Suppressor macrophage (primary cell): ENCODE measurements at places on chromosomes 4 and X.

- no peak for DNase-seq
Measured at GRCh38 chr4:156223985-156224384, 270.3 kb upstream of the CTSO start.

DNA sequence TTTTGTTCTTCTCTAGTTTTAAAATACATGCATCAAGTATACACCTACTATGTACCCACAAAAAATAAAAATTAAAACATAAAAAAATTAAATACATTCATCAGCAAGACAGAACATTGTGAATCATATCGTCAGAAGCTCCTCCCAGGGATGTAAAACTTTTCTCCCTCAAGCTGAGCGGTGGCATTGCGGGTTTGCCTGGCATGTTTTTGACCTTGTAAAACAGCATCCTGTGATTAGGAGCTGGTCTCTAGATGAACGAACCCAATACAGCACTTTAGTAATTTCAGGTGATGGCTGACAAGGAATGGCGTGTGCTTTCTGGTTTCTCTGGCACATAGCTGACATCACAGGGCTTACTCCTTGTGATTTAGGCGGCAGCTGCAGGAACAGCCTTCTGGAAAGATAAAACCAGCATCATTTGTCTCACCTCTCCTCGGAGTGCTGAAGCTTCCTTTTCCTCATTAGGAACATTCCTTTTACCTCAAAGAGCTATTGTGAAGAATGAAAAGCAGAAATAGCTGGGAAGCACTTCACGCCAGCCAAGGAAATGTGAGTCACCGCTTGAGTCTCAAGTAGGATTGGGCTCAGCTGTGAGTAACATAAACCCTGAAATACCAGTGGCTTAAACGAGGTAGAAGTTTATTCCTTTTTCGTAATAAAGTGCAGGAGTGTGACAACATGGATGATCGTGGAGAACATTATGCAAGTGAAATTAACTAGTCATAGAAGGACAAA is 44.3 kb downstream of the NYX start:
- DNase-seq: peak; percentile 56

DNA sequence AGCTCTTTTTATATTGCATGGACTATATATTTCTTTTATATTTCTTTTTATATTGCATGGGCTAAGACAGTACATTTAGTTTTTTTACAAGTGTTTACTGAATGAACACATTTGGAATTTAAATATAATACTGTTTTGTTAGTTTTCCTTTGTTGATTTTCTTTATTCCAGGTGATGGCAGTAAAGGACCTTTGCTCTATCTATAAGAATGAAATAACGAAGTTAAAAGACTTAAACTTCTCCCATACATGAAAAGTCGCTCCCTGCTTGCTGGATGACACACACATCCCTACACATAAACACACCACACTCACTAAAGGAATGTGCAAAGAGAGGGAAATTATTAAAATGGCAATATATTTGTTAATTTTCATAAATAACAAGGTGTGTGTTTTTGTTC is 102.5 kb upstream of the ANXA10 start:
- no peak for DNase-seq

- DNase-seq: no peak
Measured at GRCh38 chr4:139553751-139554641, 2.0 kb downstream of the SETD7 start.

- no peak for DNase-seq
Measured at GRCh38 chrX:20159797-20160385, 18.3 kb upstream of the EIF1AX start.

GRCh38 chrX:139692908-139693307 is 15.1 kb downstream of the MCF2 start:
- DNase-seq: no peak

DNA sequence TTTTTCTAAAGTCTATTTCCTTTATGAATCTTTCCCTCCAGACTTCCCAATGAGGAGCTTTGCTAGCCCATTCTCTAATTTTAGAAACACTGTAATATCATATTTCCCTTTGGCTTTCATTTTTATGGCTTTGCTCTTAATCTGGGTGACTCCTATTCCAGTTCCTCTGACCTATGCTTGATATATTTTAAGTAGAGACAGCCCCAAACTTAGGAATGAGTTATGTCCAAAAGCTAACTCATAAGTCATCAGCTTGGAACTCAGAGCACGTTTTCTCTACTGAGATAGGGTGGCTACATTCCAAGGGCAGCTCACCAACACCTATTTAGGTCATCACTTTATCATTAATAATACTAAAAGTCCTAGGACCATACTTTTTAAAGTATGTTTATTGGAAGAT is 77.8 kb downstream of the OR13H1 start:
- DNase-seq: no peak

DNA sequence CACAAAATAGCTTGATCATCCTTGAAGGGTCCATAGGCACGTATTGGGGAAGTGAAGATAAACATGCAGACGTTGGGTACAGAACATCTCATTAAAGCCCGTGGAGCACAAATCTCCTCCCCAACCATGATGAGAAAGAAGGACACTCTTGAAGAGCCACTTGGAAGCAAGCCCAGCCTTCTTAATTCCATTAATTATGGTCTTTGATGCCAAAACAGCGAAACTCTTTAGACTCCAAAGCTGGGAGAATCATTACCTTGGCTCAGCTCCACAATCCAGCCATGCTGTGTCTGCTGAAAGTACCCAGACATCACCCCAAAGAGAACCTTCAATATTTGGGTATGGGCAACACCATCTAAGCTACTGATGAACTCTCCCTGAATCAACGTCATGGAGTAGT is 169.0 kb upstream of the MBNL3 start:
- DNase-seq: no peak

DNA sequence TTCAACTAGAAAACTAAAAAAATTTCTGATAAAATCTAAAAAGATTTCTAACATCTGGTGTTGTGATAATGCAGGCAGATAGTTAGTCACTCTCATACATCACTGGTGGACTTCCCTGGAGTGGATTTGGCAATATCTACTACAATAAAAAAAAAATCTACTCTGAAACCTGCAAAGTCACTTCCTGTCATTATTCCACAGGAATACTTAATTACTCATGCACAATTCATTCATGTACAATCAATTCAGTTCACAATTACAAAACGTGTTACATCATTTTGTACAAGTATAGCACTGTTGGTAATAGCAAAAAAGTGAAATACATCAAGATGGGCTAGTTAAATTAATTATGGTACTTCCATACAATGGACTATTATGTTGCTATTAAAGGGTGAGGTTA is 16.5 kb upstream of the RHOH start:
- peak; percentile 74 for DNase-seq

DNA sequence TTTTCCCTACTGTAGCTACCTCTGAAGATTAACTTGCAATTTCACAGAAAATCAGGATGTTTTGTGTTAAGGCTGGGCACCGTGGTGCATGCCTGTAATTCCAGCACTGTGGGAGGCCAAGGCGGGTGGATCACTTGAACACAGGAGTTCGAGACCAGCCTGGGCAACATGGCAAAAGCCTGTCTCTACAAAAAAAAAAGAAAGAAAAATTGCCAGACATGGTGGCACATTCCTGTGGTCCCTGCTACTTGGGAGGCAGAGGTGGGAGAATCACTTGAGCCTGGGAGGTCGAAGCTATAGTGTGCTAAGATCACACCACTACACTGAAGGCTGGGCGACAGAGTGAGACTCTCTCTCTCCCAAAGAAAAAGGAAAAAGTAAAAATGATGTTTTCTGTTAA is 27.4 kb downstream of the APELA start:
- no peak for DNase-seq

DNA sequence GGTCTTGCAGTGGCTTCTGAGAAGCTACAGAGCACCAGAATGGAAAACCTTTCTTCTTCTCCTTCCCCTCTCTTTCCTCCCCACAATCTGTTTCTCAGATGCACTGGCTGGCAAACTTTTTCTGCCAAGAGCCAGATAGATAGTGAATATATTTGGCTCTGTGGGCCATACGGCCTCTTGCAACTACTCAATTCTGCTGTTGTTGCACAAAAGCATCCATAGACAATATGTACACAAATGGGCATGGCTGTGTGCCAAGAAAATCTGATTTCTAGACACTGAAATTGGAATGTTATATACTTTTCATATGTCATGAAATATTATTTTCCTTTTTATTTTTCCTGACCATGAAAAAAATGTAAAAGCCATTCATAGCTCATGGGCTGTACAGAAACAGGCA is 3.1 kb downstream of the PHEX start:
- no peak for DNase-seq

DNA sequence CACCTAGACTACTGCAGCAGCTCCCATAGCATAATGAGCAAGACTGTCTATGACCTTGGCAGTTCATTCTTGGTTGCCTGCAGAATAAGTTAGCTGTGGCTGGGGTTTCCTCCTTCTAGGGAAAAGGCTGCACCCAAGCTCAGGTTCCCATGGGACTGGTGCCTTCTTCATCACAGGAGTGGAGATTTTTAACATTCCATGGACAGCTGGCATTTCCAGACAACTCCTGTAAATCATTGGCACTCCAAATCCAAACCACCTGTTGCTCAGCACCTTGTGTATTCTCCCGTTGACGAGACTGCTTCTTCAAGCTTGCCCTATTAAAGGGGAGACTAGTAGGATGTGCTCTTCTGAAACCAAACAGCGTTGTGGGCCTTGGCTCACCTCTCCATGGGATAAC is 7.8 kb upstream of the NUP54 start:
- DNase-seq: no peak

- DNase-seq: no peak
Measured at GRCh38 chr4:142406499-142406835, 439.6 kb downstream of the INPP4B start.

- no peak for DNase-seq
Measured at GRCh38 chrX:9062641-9063040, 28.7 kb upstream of the FAM9B start.

GRCh38 chr4:8155660-8156421 is 2.8 kb downstream of the ABLIM2 start:
- DNase-seq: no peak

GRCh38 chr4:76208005-76208765 is 5.4 kb downstream of the SCARB2 start:
- DNase-seq: peak; percentile 92

GRCh38 chr4:20589436-20589835 is 110.8 kb upstream of the PACRGL start:
- DNase-seq: no peak

GRCh38 chr4:917466-917865 is 14.7 kb downstream of the GAK start:
- DNase-seq: no peak

DNA sequence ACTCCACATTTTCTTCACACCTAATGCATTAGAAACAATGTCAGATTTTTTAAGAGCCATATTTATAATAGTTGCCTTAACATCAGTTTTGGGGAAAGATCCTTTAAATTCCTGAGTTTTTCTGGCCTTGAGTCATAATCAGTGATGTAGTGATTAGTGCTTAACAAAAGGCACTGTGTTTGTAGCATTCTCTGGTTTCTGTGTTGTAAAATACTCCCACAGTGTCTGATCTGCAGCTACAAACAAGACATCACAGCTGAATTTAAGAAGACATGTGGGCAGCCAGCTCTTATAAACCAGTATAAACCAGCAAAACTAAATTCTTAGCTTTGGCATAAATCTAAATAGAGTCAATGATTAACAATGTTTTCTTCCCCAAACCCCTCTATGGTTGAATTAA is 233.8 kb downstream of the FSTL5 start:
- no peak for DNase-seq

GRCh38 chr4:4457803-4458553 is 71.1 kb downstream of the NSG1 start:
- DNase-seq: no peak

- no peak for DNase-seq
Measured at GRCh38 chr4:74112399-74113105, 13.6 kb upstream of the CXCL2 start.

DNA sequence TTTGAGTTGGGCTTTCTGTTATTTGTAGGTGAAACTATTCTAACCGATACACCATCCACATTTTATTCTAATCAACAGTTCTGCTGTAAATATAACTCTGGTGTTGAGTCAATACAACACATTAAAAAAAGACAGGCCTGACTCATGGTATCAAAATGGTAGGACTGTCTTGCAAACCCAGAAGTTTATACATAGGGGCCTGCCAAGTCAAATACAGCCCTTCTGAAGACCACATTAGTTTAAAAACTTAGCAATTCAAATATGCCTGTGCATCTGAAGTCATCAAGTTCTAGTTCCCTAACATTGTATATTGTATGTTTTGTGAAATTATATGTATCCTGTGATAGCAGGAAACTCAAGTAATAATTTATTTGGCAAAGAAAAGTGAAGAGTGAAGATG is 24.4 kb upstream of the PDE5A start:
- no peak for DNase-seq

- DNase-seq: peak; percentile 56
Measured at GRCh38 chr4:168440442-168441264, 39.6 kb downstream of the DDX60L start.

GRCh38 chr4:109969919-109970318 is 57.2 kb downstream of the EGF start:
- DNase-seq: peak; percentile 59

- DNase-seq: no peak
Measured at GRCh38 chrX:80174925-80175574, 160.5 kb downstream of the TBX22 start.

DNA sequence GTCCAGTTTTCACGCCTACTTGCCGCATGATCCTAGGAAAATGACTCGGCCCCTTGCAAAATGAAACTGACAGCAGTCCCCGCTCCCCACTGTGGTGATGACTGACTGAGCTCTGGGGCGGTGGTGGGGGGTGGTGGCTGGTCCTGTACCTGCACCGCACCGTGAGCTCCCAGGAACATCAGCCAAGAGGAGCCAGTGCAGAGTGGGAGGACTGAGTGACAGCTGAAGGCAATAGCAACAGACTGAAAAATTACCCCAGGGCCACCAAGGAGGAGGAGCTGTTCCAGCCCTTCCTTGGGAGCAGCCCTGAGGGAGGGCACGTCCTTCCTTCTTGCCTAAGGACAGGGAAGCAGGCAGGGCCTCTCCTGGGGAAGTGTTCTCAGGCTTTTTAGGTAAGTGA is 2.4 kb upstream of the C4orf50 start:
- no peak for DNase-seq

DNA sequence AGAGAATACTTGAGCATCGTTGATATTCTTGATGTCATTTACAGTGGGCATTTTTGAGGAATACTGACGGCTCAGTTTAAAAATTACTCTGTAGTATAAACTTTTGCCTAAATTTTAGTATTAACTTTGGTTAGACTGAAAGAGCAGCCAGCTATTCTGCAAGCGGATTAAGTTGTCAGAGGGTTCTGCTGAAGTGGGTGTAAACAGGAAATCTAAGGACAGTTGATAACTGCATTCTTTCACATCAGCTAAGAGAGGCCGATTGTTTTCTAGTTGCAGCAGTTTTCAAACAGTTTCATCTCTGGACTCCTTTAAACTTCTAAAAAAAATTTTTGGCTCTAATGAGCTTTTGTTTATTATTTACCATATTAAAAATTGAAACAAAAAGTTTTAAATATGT is 149.6 kb downstream of the RAPGEF2 start:
- no peak for DNase-seq

- no peak for DNase-seq
Measured at GRCh38 chrX:70141373-70141772, 8.1 kb downstream of the IGBP1 start.

DNA sequence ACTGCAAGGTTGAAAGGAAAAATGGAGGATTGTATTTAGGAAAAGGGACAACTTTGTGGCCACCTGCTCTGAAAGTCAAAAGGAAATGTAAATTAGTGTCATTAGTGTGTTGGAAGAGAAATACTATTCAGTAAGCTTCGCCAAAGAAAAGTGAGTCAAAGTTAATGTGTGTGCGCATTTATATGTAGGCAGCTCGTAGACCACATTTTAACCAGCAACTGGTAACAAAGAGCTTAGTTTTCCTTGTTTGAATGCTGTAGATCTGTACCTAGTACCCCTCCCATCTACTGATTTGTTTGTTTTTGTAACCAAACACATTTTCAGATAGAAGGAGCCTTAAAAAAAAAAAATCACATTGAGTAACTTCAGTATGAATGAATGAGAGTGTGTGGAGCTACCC is 69.3 kb downstream of the GPAT3 start:
- no peak for DNase-seq
